ENCODE measurements at places on chromosomes 6 and 20.

GRCh38 chr6:37667050-37667814 lies 30.5 kb downstream of the MDGA1 start:
- no peak for DNase-seq

- no peak for DNase-seq
These were observed 196.1 kb downstream of the GRM1 start for GRCh38 chr6:146224988-146225387.

GRCh38 chr20:24914388-24915241 lies 34.5 kb upstream of the CST7 start:
- DNase-seq, result no peak

- DNase-seq, result no peak
These were observed 84.4 kb downstream of the SLX4IP start for GRCh38 chr20:10519361-10520046.

DNA sequence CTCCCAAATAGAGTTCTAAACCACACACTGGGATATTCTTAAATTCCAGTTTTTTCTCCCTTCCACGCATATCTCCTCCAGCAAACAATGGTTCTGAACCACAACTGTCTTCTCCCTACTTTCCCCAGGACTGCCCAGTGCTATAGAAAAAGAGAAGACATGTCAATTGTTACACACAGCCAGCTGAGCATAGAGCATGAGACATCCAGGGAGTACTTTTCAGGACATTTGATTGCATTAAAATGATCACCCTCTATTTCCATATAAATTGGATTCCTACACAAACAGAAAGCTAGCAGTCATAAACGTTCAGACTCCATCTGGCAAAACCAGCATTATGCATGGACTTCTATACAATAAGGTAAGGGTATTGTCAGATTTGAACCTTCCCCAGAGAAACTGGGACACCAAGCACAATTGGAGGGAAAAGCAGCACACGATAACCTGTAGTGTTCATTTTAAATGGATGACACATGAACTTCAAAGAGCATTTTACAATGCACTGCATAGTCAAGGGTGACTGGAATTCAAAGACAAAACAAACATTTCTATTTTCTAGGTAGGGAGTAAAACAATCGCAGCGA lies 93.1 kb upstream of the HEY2 start:
- no peak for DNase-seq

DNA sequence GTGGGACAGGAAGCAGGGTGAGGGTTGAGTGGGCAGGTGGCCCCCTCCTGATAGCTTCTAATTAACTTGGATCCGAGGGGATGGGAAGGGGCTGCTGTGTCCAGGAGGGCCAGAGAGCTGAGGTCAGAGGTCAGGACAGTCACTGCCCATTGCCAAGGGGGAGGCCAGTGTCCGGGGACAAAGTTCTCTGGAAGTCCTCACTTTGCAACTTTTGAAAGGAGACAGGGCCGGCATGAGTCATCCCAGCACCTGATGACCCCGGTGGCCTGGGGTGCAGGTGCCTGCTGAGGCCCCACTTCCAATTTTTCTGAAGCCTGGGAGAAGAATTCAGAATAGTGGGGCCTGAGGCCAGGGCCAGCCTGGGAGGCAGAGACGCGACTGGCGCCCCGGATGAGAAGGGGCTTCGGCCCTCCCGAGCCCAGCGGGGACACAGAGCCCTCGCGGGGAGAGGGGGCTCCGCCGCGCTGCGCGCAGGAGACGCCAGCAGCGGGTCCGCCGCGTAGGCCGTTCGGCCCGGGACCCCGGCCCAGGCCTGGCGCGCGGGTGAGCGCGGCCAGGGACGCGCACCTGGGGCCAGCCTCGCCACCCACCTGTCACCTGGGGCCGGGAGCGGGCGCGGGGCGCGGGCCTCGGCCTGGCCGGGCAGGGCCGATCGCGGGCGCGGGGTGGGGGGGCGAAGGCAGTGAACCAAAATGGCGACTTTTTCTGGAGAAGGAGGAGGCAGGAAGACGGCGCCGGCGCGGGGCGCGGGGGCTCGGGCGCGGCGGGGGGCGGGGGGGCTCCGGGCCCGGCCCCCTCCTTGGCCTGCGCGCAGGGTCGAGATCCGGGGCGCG lies 586 bp downstream of the ZNF512B start:
- no peak for DNase-seq

DNA sequence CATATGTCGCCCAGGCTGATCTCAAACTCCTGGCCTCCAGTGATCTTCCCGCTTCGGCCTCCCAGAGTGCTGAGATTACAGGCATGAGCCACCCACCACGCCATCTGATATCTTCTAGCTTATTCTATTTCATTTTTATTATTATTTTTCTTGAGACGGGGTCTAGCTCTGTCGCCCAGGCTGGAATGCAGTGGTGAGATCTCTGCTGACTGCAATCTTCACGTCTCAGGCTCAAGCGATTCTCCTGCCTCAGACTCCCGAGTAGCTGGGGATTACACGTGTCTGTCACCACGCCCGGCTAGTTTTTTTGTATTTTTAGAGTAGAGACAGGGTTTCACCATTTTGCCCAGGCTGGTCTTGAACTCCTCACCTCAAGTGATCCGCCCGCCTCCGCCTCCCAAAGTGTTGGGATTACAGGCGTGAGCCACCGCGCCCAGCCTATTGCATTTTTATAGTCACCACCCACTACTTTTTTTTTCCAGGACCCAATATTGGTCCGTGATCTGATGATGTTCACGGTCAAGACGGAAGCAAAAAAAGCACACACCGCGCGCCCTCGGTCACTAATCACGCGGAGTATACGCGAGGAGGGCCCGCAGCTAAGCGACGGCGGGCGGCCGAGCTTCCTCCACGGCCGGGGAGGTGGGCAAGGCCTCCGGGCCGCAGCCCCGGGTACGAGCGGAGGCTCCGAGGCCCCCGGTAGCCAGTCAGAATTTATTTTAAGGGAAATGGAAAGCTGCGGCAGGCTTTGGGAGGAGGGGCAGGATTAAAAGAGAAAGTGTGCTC lies 1.1 kb upstream of the LSM14B start:
- DNase-seq, result peak; percentile 67

DNA sequence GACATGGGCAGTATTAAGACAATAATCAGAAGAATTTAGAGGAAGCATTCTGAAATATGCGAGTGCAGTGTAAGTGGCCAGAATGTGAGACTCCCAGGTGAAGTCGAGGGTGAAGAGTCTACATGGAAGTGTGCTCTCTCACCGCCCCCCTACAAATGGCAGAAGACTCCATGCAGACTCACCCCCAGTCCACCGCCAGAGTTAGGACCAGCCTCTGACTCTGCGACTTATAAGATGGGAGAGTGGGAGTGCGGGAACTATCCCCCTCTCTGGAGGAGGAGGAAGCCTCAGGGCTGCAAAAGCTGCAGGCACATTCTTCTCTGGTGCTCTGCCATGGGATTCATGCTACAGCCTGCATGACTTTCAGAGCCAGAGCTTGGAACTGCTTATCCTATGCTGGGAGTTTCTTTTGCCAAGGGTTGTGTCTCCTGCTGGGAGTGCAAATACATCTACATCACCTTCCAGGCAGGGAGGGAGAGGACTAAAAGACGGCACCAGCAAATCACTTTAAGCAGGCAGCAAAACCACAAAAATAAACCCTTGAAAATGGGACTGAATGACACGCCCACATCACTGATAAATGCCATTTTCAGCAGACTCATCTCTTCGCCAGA lies 206.7 kb upstream of the SULF2 start:
- no peak for DNase-seq

DNA sequence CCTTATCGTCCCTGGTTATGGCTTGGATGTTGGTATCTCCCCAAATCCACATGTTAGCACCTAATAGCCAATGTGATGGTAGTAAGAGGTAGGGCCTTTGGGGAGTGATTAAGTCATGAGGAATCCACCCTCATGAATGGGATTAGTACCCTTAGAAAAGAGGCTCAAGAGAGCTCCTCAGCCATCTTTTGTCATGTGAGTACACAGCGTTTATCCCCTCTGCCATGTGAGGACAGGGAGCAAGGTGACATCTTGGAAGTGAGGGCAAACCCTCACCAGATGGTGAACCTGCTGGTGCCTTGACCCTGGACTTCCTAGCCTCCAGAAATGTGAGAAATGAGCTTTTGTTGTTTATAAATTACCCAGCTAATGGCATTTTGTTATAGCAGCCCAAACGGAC lies 16.1 kb upstream of the SIRPB2 start:
- no peak for DNase-seq

GRCh38 chr20:43804781-43805180 lies 78.0 kb upstream of the GTSF1L start:
- no peak for DNase-seq

DNA sequence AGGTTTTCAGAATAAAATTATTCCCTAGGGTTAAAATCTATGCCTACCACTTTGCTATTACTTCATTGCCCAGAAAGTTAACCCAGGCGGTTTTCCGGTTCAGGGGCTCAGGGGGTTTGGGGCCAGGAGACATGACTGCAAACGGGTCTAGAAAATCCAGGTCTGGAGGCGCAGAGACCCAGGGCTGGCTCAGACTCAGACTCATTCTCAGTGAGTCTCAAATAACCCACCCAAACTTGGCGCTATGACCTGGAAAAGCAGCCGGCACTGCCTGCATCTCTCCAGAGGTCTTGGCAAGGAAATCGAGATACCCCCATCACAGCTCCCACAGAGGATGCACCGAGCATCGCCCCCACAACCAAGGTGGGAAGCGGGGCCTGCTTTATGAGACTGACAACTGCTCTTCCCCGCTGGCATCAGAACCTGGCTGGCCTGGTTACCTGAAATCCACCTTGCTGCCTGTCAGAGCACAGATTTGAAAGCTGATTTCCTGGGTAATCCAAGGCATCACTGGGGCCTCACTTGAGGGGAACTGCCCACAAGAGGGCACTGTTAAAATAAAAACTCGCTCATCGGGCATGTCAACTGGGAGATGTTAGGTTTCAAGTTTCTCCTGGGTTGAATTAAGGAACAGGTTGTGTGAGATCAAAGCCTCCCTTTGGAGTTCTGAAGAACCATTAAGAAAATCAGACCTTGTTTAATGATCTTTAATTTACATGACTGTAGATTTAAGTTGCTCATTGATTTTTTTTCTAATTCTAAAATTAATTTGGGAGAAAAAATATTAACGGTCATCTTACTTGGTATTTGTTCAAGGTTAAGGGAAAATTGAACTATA lies 55.1 kb downstream of the KIF16B start:
- peak; percentile 63 for DNase-seq

- DNase-seq, result no peak
These were observed 1.3 kb upstream of the SDCBP2 start for GRCh38 chr20:1330075-1330830.

DNA sequence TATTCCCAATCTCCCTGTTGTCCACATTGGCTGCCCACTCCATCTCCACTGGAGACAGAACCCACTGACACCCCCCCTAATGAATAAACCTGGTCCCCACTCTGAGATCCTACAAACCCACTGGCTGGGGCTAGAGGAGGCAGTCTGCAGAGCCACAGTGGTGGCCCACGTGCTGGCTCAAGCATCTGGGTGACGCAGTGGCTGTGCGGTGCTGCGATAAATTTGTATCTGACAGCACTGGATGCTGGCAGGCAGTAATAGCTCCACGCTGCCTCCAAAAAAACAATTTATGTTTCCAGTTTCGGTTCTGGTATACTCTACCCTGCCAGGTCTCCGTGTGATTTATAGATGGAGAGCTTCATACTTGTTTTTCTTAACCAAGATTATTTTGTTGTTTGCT lies 87.1 kb upstream of the SYNDIG1 start:
- no peak for DNase-seq

- peak; percentile 65 for DNase-seq
These were observed 124.0 kb upstream of the SLC2A12 start for GRCh38 chr6:134176264-134176975.
